Caki2 (cell line): ENCODE measurements at places on chromosomes 16 and 17. TPM values are rescaled to one million over a fixed set of nuclear protein-coding genes. Genes with fewer than 3 reads are reported as not detected.

The ATP1B2 gene
- not detected in 2 replicates for total RNA-seq

The EVPLL gene
- total RNA-seq: not detected in 2 replicates

The ANKRD40CL gene
- total RNA-seq: not detected in 2 replicates

The LITAFD gene
- not detected in 2 replicates for total RNA-seq

The UBE2I gene
- total RNA-seq: 294 and 312 TPM in 2 replicates

The CHST4 gene
- not detected in 2 replicates for total RNA-seq

The ABCA6 gene
- total RNA-seq: not detected in 2 replicates

The VASN gene
- total RNA-seq: 4.3 and 5.5 TPM in 2 replicates

The CLEC3A gene
- not detected in 2 replicates for total RNA-seq

The HLF gene
- 4.1 and 6.0 TPM in 2 replicates for total RNA-seq

The NOMO2 gene
- total RNA-seq: 141 and 150 TPM in 2 replicates

The KIF18B gene
- 21.2 and 21.7 TPM in 2 replicates for total RNA-seq

The PNMT gene
- not detected in 2 replicates for total RNA-seq

The OTOP2 gene
- total RNA-seq: not detected in 2 replicates

The KRT20 gene
- total RNA-seq: 46.7 and 50.0 TPM in 2 replicates

DNA sequence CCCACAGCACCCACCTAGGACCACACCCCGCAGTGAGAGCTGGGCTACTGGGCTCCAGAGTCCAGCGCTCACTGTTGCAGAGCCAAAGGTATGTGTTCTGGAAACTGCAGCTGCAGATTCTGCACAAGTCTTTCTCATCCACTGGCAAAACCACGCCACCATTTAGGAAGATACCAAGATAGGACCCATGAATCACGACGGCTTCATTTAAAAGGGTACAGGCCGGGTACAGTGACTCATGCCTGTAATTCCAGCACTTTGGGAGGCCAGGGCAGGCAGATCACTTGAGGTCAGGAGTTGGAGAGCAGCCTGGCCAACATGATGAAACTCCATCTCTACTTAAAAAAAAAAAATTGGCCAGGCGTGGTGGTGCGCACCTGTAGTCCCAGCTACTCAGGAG lies 18.8 kb downstream of the FOXF1 start:
- DNase-seq: no peak

DNA sequence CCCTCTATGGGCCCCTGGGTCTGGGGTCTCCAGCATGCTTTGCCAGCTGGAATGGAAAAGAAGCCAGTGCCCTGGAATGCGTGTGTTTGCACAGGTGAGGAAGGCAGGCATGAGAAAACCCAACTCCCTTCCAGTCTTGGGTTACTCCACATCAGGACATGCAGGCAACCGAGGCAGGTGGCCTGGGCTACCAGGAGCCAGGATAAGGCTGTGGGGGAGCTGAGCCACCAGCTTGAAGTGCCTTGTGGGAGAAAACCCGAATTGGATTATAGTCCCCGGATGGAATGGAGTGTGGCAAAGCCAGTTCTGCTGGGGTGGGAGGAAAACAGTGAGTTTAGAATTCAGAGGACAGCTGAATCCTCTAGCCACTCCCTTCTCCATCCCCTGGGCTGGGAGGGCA lies 7.2 kb downstream of the SRCIN1 start:
- peak; percentile 68 for DNase-seq

- DNase-seq: no peak
Observed at GRCh38 chr17:3915995-3916696, at the start of gene P2RX1. TSS of gene P2RX1 (minus strand) at chr17:3916465. CDS start at chr17:3916225, 240 bp downstream.

- DNase-seq: no peak
Observed at GRCh38 chr16:81604960-81605383, 160.4 kb downstream of the CMIP start.

GRCh38 chr16:28878083-28878926 lies at the start of gene ATP2A1:
TSS of gene ATP2A1 (plus strand) at chr16:28878488. CDS start at chr16:28878672, 184 bp downstream.
- no peak for DNase-seq

GRCh38 chr16:67882374-67883145 lies 2.1 kb upstream of the NRN1L start:
- no peak for DNase-seq

- no peak for DNase-seq
Observed at GRCh38 chr17:65733314-65733713, 171.9 kb upstream of the AXIN2 start.

- DNase-seq: no peak
Observed at GRCh38 chr16:48262631-48263030, 15.3 kb upstream of the ABCC11 start.

DNA sequence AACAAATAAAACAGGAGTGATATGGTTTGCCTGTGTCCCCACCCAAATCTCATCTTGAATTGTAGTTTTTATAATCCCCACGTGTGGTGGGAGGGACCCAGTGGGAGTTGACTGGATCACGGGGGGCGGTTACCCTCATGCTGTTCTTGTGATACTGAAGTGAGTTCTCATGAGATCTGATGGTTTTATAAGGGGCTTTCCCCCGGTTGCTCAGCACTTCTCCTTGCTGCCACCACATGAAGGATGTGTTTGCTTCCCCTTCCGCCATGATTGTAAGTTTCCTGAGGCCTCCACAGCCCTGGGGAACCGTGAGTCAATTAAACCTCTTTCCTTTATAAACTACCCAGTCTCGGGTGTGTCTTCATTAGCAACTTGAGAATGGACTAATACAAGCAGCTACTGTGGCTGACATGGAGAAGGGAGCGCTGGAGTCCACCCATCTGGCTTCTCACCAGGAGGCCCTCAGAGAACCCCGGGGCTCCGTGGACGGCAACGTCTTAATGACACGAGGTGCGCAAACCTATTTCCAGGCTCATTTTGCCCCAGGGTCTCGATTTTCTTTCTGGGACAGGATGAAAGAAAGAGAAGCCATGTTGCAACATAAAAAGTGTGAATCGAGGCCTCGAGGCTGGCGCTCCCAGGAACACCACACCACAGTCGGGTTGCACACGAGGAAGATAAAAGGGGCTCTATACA lies 129.5 kb downstream of the DYNLRB2 start:
- no peak for DNase-seq

DNA sequence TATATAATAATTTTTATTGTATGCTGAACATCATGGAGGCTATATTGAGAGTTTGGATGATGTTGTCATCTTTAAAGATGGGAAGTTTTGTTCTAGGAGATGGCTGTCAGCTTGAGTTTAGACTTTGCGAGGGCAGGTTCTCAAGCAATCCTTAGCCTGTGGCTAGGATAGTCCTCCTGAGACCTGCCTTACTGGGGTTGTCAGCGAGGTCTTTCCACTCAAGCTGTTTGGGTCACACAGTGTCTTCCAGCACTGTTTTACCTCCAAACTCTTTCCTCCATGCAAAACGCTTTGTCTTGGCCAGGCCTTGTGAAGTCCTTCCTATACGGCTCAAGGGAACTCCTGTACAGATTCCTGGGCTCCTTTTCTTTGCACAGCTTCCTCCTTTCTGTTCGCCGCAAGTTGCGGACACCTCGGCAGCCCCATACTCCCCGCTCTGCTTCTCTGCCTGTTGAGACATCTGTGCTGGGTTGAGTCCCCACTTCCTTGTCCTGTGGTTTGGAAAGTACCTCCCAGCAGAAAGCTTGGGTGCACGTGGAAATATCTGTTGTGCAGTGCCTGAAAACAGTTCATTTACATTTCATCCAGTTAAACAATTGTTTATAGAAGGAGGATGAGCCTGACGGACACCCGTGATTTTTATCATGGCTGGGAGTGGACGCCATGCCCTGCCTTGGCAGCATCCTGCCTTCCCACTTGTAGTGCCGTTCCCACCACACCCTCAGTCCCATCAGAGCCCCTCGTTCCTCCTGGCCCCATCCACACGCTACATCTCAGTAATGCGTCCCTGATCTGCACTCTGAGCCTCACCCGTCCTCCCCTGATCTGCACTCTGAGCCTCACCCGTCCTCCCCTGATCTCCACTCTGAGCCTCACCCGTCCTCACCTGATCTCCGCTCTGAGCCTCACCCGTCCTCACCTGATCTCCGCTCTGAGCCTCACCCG lies 55.0 kb upstream of the CBFA2T3 start:
- DNase-seq: no peak

DNA sequence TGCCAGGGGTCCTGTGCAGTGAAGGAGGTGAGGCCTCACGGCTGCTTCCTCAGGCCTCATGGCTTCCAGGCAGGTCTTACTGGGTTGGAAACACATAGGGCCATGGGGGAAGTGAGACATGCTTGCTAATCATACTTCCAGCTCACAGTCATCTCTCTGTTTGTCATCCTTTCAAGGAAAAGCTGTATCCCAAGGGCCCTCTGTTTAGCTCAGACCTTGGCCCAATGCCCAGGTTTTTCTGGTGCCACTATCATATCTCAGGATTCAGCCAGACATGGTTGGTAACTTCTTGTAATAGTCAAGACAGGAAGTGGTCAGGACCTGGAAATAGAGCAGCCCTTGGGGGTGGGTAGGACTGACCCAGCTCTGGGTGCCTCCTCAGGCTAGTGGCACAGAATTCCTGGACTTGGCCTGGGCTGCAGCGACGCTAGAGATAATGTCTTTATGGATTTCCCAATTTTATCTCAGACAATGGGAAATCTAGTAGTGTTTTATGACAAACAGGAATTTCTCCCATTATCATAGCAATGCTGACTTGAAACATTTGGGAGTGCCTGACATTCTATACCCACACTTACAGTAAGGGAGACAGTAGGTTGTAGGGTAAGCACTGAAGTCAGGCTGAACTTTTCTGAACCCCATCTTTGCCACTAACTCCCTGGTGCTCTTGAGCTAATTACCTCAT lies 13.5 kb upstream of the ITGB3 start:
- DNase-seq: peak; percentile 97

GRCh38 chr17:7022781-7023571 lies at the start of gene BCL6B:
TSS of gene BCL6B (plus strand) at chr17:7023050. CDS start at chr17:7023672, 622 bp downstream.
- DNase-seq: no peak

GRCh38 chr17:72887917-72888316 lies 204.6 kb downstream of the SLC39A11 start:
- no peak for DNase-seq

GRCh38 chr16:56279132-56279531 lies 87.8 kb downstream of the GNAO1 start:
- DNase-seq: no peak

- DNase-seq: peak; percentile 77
Observed at GRCh38 chr17:37818689-37819088, 73.8 kb upstream of the HNF1B start.

DNA sequence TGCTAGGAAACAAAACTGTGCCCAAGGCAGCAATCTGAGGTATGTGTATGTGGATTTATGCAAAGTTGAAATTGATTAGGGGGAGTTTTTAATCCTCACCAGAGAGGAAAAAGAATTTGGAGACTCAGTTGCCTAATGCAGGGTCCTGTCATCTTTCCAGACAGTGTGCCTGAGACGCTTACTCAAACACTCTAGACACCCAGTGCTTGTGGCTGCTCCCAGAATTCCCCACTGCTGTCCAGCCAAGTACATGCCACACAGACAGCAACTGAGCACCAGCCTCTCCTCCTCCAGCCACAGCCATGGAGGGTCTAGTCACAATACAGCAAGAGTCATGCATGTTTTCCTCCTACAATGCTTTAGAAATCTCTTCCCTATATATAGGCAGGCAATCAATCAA lies 118.1 kb downstream of the HIC1 start:
- no peak for DNase-seq

GRCh38 chr17:75822119-75822799 lies 21.9 kb downstream of the UNC13D start:
- DNase-seq: no peak

GRCh38 chr17:40909351-40909750 lies 24.3 kb upstream of the KRT20 start:
- DNase-seq: peak; percentile 88

- peak; percentile 22 for DNase-seq
Observed at GRCh38 chr17:50425682-50426471, at the start of gene ACSF2. TSS of gene ACSF2 (plus strand) at chr17:50426218. CDS start at chr17:50426262, 44 bp downstream.

- no peak for DNase-seq
Observed at GRCh38 chr16:87486713-87487247, 6.0 kb downstream of the ZCCHC14 start.

- no peak for DNase-seq
Observed at GRCh38 chr17:74860229-74860871, 665 bp upstream of the GRIN2C start.

GRCh38 chr16:6356911-6357310 lies 975.7 kb upstream of the RBFOX1 start:
- DNase-seq: no peak

- no peak for DNase-seq
Observed at GRCh38 chr17:78899361-78900260, 3.4 kb downstream of the CEP295NL start.

DNA sequence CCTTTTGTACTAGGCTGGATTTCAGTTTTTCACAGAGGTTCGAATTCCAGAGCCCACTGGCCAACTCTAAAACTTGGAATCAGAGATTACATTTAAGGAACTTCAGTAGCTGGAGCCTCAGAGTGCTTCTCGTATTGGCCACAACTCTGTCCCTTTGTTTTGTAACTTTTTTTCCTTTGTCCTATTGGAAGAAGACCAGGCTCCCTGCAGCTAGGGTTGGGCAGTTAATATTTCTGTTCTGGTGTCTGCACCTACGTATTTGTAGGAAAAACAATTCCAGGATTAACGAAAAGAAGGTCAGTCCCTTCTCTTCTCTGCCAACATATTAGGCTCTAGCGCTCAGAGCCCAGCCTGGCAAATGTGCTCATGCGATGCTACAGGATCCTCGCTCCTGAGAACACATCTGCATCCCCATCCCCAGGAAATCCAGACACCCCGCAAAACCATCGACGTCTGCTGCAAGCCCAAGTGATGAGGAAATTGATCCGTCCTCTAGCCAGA lies 1.9 kb downstream of the CDH11 start:
- no peak for DNase-seq

DNA sequence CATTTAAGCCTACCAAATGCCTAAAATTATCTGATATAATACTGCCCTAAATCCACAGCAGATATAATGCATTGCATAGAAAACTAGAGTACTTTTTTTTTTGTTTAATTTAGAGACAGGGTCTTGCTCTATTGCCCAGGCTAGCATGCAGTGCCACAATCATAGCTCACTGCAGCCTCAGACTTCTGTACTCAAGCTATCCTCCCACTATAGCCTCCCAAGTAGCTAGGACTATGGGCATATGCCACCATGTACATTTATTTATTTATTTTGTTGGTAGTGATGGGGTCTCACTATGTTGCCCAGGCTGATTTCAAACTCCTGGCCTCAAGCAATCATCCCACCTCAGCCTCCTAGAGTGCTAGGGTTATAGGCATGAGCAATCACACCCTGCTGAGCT lies 20.0 kb downstream of the BRCA1 start:
- no peak for DNase-seq

DNA sequence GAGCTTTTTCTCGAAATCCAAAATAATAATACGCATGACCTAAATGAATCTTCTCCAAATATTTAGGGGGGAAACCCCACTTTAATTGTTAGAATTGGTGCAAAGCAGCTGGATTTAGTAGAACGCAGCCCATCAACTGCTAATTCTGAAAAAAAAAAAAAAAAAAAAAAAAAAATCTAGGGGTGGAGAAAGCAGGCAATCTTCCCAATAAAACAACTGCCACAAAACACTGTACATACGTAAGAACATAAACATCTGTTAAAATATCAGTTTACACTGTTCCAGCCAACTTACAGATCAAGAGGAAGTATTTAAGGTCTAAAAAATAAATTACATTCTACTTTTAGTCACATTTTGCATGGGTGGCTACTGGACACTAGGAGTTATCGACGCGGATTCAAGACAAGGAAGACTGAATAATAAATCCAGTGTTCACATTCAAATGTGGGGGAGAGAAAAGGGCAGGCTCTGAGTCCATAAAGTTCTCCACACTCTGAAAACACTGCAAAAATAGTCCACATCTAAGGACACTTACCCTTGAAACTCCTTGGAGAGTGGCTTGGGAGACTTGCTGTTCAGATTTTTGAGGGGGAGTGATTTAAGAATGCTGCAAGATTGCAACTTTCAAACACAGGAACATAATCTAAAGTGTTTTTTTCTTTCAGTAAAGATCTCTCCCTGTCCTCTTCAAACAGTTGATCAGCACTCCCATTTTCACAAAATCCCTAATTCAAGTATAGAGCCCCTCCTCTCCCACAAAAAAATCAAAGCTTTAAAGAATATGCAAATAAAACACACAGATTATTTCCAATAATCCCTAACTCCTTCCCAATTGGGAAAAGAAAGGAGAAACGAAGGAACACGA lies 1.3 kb downstream of the APPBP2 start:
- DNase-seq: peak; percentile 25
